ENCODE measurements at places on chromosomes 7 and 10. TPM values are rescaled to one million over a fixed set of nuclear protein-coding genes. Genes with fewer than 3 reads are reported as not detected.

The ZNF485 gene
- 1.0 TPM for polyA plus RNA-seq

The COL28A1 gene
- 0.70 TPM for polyA plus RNA-seq

The ZNF804B gene
- polyA plus RNA-seq, result not detected

The CUZD1 gene
- not detected for polyA plus RNA-seq

The HOXA9 gene
- not detected for polyA plus RNA-seq

The TM9SF3 gene
- 73.9 TPM for polyA plus RNA-seq

The CCT6A gene
- 167 TPM for polyA plus RNA-seq

The CCDC136 gene
- 10.7 TPM for polyA plus RNA-seq

The CYP3A5 gene
- 0.81 TPM for polyA plus RNA-seq
